ENCODE measurements at places on chromosomes 7 and 10. TPM values are rescaled to one million over a fixed set of nuclear protein-coding genes. Genes with fewer than 3 reads are reported as not detected.

Gene MUC3A
- under 0.01 TPM for total RNA-seq

Gene WDFY4
- total RNA-seq: not detected

Gene CYP3A7
- 0.55 TPM for total RNA-seq

Gene LRGUK
- total RNA-seq: 0.12 TPM

Gene FAM237B
- total RNA-seq: 0.22 TPM

All from uterine smooth muscle cell (primary cell).